ENCODE measurements at places on chromosomes 16 and 17.
A peak's percentile ranks its signal among the peaks of the same experiment; 100 is the strongest.

DNA sequence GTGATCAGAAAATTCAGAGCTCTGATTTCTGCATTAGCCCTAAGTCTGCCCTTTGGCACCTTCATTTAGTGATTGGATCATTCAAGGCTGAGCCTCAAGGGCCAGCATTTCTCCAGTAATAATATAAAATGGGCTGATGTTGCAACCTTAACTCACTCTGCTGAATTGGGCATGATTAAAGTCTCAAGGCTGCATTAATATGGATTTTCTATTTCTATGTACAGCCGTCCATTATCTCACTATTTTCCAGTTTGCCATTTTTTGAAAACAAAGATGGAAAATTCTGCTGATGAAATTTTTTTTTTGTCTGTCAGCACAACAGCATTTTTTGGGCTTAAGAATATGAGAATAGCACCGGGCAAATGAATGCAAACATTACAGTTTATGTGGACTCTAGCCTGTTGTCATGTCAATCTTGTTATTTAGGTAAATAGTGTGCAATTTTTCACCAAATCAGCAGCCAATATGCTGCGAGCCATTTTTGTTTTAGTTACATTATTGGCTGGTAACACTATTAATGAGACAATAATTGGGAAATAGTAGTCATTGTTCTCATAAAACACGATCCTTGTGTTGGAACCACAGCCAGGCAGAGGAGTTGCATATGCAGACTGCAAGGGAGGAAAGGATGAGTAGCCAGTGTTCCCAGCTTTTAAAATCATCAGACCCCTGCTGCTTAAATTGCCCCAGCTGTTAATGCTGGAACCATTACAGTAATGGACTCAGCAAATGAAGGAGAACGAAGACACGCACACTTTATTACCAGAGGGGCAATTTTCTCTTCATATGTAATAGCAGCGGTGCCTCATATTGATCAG is 10.5 kb downstream of the FTO start:
- DNase-seq: no peak

GRCh38 chr16:85931596-85932402 is 32.8 kb downstream of the IRF8 start:
- no peak for DNase-seq

DNA sequence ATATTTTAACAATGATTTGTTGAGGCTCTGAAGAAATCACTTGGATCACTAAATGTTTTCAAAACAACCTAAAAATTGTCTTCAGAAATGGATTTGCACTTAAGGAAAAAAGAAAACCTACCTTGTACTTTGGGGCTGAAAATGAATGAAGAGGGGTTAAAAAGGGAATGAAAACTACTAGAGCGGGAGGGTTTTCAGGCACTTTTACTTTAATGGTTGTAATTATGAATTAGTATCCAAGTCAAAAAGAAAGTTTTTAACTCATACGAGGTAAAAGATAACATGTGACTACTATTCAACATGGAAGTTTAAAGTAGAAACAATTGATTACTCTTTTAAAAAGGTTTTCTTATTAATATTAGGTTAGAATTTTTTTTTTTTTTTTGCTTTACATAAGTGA is 5.1 kb downstream of the IGF2BP1 start:
- DNase-seq: no peak

DNA sequence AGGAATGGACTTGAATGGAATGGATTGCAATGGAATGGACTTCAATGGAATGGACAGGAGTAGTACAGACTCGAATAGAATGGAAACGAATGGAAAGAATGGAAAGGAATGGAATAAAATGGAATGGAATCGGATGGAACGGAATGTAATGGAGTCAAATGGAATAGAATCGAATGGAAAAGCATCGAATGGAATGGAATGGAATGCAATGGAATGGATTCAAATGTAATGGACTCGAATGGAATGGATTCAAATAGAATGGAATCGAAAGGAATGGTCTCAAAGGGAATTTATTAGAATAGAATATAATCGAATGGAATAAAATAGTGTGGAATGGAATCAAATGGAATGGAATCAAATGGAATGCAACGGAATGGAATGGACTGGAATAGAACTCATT is 484.9 kb upstream of the WSB1 start:
- DNase-seq: no peak

DNA sequence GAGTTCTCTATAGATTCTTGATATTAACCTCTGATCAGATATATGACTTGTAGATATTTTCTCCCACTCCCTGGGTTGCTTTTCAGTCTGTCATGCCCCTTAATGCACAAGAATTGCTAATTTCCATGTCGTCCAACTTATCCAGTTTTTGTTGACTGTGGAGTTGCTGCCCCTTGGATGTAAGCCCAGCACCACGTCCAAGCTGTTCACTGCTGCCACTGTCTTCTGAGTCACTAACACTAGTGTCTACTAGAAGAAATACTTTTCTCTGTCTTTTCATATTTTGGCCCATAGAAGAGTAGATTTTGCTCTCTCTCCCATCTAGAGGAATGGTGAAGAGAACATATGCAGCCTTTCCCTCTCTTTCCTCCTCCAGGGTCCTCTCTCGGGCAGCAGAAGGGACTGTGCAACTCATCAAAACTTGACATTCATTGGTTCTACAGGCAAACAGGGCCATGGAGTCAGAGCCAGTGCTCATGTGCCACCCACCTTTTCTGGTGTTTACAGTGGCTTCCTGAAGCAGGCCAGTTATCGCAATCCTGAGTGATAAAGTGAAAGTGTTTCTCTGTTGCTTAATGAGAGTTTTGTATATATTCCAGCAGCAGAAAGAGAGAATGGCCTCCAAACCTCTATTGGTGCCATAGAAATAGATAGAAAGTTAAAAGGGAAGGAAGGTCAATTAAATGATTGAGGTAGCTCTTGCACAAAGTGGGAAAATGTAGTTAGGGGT is 22.6 kb upstream of the PMP22 start:
- DNase-seq: no peak

- no peak for DNase-seq
Measured at GRCh38 chr17:6452471-6453266, 8.4 kb downstream of the PIMREG start.

DNA sequence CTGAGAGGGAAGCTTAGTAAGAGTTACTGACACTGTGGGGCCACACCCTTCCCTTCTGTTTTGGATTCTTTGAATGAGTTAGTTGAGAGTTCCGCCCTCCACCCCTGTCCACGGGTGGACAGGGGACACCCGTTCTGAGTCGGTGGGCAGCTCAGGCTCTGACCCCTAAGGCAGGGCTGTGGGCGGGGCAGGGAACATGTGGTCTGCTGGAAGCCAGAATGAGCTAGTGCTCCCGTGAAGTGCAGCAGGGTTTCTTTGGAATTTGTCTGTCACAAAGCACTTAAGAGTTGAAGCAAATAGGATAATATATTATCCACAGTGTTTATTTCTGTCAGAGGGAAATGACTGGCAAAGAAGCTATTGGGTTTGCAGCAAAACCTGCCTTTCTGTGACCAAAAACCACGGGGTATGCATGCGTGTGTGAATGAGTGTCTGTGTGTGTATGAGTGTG is 90.1 kb downstream of the CLEC16A start:
- no peak for DNase-seq

- DNase-seq: no peak
Measured at GRCh38 chr16:1509307-1510221, 16.4 kb downstream of the TELO2 start.

DNA sequence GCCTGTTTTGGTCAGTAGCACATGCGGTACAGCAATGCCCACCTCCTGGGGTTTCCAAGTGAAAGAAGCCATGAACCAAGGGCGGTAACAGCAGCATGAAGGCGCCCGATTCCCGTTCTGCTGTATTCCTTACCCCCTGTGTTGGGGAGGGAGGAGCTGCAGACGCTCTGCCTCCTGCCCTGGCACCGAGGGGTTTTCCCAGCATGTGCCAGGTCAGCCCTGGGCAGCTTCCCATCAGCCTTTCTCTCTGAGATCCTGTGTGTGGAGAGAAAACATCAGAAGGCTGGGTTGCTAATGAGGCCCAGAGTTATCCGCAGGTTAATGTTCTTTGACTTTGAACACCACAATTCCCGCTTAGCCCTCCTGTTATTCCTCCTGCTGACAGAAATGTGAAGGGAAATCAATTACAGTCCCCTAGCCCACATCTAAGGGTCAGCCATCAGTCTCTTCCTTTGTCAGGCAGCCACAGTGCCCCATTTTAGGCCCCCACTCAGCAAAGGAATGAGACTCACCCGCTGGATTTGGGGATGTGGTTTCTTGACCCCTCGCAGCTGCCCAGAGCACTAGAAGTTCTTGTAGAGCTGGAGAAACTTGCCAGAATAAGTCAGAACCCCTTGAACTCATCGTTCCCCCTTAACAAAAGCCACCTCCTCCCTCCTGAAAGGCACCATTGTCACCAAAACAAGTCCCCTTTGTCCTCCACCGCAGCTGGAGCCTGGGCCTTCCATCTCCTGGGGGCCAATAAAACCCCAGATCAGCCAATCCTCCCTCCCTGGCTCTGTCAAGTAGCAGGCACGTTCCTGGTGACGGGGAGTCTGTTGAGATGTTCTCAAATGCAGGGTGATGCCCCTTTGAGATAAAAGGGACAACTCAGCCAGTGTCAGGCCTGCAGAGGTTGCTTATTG is 168.5 kb downstream of the KATNIP start:
- peak; percentile 64 for DNase-seq

- DNase-seq: no peak
Measured at GRCh38 chr17:77036841-77037381, 103.9 kb upstream of the SEC14L1 start.

- no peak for DNase-seq
Measured at GRCh38 chr17:66076546-66077190, 115.3 kb downstream of the CEP112 start.

DNA sequence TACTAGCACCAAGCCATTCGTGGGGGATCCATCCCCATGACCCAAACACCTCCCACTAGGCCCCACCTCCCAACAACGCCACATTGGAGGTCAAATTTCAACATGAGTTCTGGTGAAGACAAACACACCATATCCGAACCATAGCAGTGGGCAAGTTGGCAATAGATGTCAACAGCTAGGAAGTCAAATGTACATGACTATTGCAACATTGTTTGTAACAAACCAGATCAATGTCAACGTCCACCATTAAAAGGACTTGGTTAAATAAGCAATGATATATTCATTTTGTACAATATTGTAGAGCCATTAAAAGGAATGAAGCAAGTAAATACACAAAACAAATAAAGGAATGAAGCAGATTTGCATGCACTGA is 26.5 kb upstream of the CIITA start:
- no peak for DNase-seq

DNA sequence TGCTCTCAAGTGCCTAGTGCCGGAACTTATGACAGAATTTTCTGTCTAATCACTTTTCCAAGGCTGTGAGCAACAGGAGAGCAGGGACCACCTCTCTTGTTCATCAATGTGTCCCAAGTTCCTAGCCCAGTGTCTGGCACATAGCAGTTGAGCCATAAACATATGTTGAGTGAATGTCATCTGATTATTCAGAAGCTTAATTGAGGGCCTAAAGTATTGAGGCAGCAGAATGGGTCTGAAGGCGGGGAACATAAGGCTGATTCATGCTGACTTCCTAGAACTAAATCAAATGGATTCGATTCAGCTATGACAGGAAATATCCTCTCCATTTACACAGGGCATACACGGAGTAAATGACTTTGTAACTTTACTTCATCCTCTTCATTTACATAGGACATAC is 438.0 kb upstream of the ZFHX3 start:
- DNase-seq: no peak

DNA sequence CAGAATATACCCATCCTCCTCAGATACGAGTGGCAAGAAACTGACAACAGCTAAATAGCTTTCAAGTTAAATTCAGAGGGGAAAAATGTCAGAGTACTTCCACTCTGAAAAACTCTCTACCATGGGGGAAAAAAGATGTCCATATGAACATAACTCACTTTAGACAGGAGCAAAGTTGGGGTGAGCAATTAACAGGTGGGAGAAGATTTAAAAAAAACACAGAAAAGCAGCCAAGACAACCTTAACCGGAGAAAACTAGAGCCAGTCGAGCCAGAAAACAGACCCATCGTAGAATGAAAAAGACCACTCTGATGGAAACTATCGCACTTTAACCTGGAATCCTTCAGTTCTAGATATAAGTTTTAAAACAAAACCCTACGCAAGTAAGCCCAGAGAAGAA is 833 bp downstream of the TERF2 start:
- DNase-seq: no peak

DNA sequence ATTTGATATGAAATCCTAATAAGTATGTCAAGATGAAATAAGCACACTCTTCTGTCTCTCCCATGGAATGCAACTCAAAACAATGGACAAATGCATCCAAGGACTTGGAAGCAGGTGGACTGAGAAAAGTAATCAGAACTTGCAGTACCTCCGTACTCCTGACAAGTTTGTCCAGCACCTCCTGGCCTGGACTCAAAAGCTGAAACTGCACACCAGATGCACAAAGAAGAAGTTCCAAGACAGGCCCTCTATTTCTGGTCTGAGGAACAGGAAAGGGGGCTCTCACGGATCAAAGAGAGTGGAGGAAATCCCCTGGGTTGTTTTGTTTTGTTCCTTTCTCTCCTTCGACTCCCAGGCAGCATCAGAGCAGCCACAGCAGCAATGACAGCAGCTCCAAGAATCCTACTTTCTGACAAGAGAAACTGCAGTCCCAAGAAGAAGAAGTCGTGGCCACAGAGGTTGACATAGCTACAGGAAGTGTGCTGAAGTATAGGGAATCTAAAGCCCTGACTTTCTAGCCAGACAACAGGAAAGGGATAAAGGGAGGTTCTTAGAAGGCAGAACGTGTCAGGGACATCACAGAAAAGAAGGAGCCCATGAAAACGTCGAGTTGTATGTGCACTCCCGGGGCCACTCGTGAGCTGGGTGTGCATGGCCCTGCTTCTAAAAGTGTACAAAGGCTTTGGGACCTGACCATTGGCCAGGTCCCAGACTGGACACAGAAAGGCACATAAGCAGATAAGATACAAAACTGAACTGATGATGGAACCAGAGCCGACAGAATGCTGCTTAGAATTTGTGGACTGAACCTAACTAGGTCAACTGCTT is 29.3 kb downstream of the AKAP10 start:
- DNase-seq: no peak

GRCh38 chr17:82697808-82698064 is 762 bp downstream of the RAB40B start:
- DNase-seq: no peak

DNA sequence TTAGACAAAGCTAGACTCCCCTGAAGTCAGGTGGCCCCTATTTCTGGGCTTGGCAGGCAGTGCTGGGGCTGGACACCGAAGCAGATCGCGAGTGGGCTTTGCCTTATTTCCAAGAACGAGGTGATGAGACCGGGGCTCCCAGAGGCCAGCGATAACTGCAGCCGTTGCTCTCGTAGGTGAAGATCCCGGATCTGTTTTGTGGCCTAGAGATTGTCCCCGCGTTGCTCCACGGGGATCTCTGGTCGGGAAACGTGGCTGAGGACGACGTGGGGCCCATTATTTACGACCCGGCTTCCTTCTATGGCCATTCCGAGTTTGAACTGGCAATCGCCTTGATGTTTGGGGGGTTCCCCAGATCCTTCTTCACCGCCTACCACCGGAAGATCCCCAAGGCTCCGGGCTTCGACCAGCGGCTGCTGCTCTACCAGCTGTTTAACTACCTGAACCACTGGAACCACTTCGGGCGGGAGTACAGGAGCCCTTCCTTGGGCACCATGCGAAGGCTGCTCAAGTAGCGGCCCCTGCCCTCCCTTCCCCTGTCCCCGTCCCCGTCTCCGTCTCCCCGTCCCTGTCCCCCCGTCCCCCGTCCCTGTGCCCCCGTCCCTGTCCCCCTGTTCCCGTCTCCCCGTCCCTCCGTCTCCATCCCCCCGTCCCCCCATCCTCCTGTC is 1.5 kb upstream of the TBCD start:
- DNase-seq: no peak

- DNase-seq: no peak
Measured at GRCh38 chr17:8552577-8553320, 77.8 kb downstream of the MYH10 start.

- no peak for DNase-seq
Measured at GRCh38 chr16:87351320-87351698, 32.3 kb downstream of the FBXO31 start.

GRCh38 chr17:78132084-78132676 is 1.6 kb downstream of the TMC8 start:
- DNase-seq: no peak
